ENCODE measurements at places on chromosomes 7 and 10.
A peak's percentile ranks its signal among the peaks of the same experiment; 100 is the strongest.

DNA sequence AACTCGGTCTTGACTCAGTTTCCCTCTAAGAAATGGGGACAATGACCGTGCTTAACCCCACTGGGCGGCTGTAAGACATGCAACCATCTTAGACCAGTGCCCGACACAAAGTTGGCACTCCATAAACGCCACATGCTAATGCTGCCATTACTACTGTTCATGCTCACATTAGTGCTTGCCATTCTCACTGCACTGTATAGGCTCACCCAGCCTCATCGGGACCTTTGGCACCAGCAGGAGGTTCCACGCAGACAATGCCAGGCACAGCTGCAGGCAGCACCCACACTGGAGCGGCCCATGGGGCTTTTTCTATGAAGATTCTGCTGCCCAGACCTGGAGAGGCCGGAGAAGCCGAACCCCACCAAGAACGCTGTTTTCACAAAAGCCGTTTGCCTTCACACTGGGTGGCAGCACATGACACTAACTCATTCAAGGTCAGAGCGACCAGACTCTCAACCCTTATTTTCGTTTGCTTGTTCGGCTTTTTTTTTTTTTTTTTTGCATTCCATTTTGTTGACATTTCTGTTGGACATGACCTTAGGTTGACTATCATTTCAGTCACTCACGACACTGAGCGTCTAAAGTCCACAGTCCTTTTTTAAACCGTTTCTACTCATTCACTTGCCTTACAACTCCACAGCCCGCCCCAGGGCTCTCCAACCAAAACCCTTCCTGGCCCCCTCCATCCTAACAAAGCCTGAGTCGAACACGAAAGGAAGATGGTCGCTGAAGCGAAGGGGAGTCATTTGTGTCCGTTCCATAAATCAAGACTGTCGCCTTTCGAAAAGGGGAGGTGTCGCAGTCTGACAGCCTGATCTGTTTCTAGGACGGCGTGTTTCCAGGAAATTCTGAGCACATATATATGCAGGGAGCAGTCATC lies 124.4 kb upstream of the RNF32 start:
- no peak for DNase-seq

DNA sequence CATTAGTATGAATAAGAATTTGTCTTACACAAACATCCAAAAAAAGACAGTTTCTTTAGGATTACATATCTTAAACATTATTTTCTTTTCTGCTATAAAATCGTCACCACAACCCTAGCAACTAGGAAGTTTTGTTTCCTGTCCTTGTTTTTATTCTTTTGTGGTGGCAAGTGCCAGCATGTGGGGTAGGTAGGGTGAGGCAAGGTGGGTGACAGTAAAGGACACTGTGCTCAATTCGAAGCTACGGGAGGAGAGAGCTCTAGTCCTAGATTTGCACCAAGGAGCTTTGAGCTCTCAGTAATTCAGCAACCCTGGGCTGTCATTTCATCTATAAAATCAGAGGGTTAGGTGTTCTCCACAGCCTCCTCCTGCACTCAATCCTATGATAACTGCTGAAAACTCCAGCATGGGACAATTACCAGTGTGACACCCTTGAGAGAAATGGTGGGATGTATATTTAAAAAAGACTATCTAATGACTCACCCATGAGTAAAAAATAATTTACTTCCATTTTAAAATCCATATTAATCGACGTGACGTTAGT lies 187.1 kb downstream of the FAM107B start:
- peak; percentile 62 for DNase-seq

GRCh38 chr10:26706206-26706605 lies 8.7 kb downstream of the PDSS1 start:
- no peak for DNase-seq

GRCh38 chr7:101171442-101171837 lies 6.1 kb upstream of the VGF start:
- DNase-seq, result no peak

DNA sequence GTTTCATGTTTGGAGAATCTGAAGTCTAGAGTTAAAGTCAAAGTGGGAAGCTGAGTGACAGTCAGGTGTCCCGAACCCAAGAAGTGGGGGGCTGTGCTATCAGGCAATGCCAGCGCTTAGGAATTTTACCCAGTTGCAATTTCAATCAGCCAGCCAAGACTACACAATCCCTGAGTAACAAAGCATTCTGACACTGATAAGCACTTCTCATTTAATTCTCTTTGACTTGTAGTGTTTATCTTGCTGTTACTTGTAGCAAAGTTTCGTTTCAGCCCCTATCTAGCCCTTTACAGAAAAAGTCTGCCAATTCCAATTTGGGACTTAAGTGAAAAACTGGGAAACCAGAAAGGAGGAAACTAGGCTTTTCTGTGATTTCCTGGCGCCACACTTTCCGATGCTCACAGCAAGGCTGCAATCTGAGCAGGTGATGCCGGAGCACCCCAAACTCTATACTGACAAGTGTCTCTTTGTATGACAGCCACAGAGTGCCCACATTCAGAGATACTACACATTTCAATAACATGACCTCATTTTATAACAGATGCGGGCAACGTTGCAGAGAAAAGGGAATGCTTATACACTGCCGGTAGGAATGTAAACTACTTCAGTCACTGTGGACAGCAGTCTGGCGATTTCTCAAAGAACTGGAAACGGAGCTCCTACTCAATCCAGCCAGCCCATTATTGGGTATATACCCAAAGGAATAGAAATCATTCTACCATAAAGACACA lies 61.0 kb downstream of the ITIH5 start:
- DNase-seq, result no peak

DNA sequence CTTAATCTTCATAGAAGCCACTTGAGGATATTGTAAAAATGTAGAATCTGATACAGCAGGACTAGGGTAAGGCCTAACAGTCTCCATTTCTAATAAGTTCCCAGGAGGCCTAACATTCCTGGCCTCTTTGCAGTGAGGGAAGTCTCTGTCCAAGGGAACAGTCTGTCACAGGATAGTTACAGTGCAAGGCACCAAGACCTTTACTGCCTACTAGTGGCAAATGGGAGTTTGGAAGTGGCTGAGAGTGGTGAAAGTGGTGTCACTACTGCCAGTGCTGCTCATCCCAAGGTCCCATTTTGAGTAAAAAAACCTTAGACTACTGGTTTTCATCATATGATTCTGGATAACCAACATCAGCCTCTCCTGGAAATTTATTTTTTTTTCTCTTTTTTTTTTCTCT lies 619.5 kb upstream of the SEMA3D start:
- DNase-seq, result no peak

GRCh38 chr10:1213252-1214070 lies 157.3 kb downstream of the WDR37 start:
- DNase-seq, result no peak

- DNase-seq, result no peak
Measured at GRCh38 chr7:25952261-25953057, 199.5 kb upstream of the NFE2L3 start.

DNA sequence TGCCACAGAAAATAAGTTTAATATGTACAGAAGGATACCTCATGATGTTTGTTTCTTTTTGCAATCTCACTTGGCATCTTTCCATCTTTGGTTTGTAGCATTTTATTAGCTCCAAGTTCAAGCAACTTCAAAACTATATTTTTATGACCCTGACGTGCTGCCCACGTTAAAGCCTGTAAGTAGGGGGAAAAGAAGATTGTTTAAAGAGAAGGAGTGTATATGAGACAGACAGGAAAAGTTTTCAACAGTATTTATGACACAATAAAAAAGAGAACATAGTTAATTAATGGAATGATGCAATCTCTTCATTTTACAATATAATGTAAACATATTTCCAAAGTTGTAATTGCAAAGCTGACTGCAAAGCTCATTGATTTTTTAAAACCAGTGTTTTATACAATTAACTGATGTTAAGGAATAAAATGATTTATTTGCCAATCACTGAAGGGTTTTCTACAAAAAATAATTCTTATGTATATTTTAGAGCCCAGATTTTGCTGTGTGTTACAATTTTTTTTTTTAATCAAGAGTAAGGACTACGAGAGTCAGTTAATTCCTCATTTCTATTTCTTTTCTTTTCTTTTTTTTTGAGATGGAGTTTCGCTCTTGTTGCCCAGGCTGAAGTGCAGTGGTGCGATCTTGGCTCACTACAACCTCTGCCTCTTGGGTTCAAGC lies 42.5 kb downstream of the ASZ1 start:
- no peak for DNase-seq

- DNase-seq, result no peak
Measured at GRCh38 chr7:94251-94801, 98.0 kb upstream of the FAM20C start.

DNA sequence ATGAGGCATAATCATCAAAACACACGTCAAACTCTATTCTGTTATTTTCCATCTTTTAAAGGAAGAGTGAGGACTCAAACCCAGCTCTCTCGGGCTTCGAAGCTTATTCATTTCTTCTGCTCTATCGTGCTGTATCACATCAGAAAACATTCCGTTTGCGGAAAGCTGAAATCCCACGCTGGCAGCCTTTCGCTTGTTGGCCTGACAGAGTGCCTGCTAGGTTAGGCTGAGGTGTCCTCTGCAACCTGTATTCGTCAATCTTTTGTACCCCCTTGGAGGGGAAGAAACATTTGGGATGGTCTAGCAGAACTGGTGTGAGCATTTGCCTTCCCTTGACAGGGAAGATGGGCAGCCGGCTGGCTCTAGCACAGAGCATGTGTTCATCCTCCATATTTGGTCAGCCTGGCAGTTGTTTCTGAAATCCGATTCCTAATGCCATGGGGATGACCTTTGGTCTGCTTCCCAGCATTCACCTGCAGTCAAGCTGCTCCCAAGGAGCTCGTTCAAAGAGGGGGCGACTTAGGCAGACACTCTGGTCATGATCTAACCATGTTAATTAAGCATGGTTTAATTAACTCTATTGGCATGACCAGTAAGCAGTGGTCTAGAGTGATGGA lies 55.2 kb downstream of the TACC2 start:
- no peak for DNase-seq

GRCh38 chr7:82263920-82264782 lies 179.4 kb downstream of the CACNA2D1 start:
- DNase-seq, result no peak

DNA sequence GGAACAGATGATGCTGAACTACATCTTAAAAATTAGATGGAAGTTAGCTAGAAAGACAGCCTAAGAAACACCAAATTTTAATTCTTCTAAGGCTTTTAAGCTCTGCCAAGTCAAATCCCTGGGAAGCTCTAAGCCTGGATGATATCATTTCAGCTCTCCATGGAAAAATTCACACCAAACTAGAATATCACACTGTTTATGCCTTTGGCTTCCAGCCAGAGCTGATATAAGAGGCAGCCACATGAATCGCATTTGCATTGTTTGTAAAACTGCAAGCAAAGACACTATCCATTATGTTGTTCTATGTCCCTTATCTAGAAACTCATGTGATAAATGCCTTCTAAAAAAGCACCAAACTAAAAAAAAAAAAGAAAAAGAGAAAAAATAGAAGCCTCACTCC lies 430.4 kb downstream of the GRID1 start:
- no peak for DNase-seq

GRCh38 chr10:94138391-94138790 lies 144.7 kb downstream of the PLCE1 start:
- DNase-seq, result no peak

DNA sequence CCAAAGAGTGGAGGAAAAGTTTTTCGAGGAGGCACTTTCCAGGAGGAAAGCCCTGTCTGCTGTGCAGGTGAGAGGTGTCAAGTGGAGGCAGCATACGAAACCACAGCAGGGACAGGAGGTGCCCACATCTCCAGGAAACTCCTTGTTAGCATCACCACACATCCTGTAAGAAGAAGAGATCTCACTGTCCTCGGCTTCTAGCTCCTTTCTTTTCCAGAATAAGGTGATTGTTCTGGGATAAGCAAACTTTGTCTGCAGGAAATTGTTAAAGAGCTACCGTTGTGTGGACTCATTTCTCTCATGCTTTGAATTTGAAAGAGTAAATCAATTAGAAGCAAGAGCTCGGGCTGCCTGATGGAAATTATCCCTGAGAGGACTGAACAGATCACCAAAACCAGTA lies 269.4 kb downstream of the CXCL12 start:
- no peak for DNase-seq

GRCh38 chr7:106858618-106859532 lies 6.2 kb upstream of the PIK3CG start:
- no peak for DNase-seq

- DNase-seq, result no peak
Measured at GRCh38 chr10:50381642-50382041, 130.3 kb upstream of the ASAH2 start.

GRCh38 chr10:117237401-117237991 lies 3.4 kb upstream of the SLC18A2 start:
- no peak for DNase-seq

DNA sequence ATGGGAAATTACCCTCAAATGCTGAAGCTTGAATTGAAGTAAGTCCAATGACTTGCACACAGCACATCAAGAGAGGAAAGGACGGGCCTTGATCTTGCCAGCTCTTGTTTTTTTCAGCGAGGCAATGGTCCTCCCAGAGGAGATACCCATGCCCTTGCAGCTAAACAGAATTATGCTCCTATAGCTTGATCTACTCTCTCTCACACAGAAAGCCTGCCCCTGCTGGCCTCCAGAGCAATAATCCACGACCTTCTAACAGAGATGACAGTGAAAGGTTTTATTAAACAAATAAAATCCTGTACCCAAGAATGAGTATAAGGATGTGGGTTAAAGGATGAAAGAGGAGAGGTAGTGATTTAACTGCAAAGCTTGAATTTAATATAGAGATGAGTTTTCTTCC lies 268.0 kb downstream of the ADRA2A start:
- DNase-seq, result no peak
